ENCODE measurements at places on chromosomes 2 and 18. TPM values are rescaled to one million over a fixed set of nuclear protein-coding genes. Genes with fewer than 3 reads are reported as not detected.

Gene RAB12
- 15.2 TPM for total RNA-seq

GRCh38 chr2:60465736-60466135, 87.7 kb downstream of the BCL11A start:
- no peaks in the 10 kb centered on the region for H3K4me1 ChIP-seq
- H3K27ac ChIP-seq, result no peak overlapping the region
- H3K36me3 ChIP-seq, result no peaks in the 10 kb centered on the region
- no peaks in the 10 kb centered on the region for H3K27me3 ChIP-seq

GRCh38 chr2:238423561-238424312, 3.0 kb upstream of the ASB1 start:
- no peak overlapping the region for H3K27ac ChIP-seq
- H3K4me1 ChIP-seq, result peaks cover 30% of the 10 kb centered on the region
- peaks cover 14% of the 10 kb centered on the region for H3K36me3 ChIP-seq
- H3K27me3 ChIP-seq, result no peaks in the 10 kb centered on the region
- no peak overlapping the region for H3K4me3 ChIP-seq
- no peak for DNase-seq

DNA sequence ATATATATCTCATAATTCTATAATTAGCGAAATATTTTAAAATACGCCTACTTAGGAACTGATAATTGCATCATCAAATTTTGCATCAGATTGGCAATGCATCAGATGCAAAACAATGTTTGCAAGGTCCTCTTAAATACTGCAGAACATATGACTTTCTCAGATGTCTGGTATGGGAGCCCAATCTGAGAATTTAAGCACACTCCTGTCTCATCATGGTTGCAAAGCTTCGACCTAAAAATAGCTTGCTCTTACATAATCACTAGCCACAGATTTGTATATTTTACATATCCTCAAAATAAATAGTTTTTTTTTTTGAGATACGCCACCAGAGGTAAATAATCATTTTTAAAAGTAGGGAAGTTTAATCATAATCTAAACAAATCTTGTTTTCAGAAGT, 123.2 kb downstream of the CABYR start:
- H3K27ac ChIP-seq, result no peak overlapping the region
- H3K4me1 ChIP-seq, result no peaks in the 10 kb centered on the region
- DNase-seq, result no peak
- no peak overlapping the region for H3K4me3 ChIP-seq

DNA sequence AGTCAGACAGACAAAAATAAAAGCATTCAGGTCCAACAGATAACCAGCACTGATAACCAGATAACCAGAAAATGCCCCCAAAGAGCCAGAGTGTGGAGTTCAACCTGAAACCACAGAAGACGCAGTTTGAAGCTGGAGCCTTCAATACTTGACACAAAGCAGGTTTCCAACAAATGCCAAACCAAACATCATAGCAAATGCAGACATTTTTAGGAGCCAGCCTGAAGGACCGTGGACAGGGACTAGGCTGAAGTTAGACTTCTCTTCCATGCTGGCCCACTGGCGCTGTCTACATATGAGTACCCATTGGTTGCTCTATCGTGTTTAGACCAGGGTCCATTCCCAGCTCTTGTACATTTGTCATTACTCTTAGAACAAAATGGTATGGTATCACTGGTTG, 9.9 kb downstream of the COLEC12 start:
- no peak for DNase-seq
- no peak overlapping the region for H3K27ac ChIP-seq
- H3K4me3 ChIP-seq, result no peak overlapping the region
- no peaks in the 10 kb centered on the region for H3K4me1 ChIP-seq
- no peaks in the 10 kb centered on the region for H3K36me3 ChIP-seq

Measured in activated CD8-positive, alpha-beta T cell treated with anti-CD3 and anti-CD28 coated beads, Interleukin-2, amount 10 ng/mL, durations not matched to agents 7 days and 5 days (primary cell).